Activated effector memory CD4-positive, alpha-beta T cell treated with anti-CD3 and anti-CD28 coated beads, Interleukin-2, amount 50 U/mL, for 16 hours (primary cell): ENCODE measurements at places on chromosomes 4 and X.

DNA sequence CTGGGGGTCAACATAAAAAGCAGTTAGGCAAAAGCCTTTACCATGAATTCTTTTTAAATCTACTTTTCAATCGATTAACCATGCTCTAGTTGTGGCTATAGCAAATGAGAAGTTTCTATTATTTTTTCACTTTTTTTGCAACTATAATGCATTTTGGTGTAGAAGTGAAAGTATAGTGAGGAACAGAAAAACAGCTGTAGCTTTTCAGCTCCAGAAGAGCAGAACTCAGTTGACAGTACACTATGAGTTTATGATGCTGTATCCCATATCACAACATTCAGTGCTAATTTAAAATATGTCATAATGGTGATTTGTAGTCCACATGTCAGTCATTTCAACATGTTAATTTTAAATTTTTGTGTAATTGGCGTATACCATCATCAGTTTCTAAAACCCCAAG, 8.7 kb upstream of the MUC7 start:
- no peak for DNase-seq

- DNase-seq: no peak
These were observed 212.6 kb upstream of the JADE1 start for GRCh38 chr4:128596853-128597252.

DNA sequence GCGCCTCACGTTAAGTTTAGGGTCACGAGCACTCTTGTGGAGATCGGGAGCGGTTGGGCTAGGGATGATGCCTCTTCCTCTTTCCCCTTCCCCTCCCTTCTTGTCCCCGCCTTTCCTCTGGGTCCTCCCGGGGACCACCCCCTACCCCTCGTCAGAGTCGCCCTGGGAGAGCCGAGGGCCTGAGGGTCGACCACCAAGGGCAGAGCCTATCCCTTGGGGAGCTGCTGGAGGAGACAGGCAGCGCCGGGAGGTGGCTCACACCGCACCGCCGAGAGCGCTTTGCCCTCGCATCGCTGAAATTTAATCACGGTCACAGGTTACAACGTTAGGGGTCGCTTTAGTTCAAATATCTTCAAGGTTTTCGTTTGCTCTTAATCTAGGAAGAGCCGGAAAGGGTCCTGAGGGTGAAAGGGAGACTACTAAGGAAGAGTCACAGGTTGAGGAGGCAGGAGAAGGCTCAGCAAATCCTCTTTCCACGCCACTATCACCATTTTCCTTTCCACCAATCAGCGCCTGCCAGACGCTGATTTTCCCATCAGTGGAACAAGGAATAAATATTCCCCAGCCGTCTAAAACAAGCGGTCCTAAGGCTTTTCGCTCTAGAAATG, 528 bp upstream of the SNCA start:
- DNase-seq: peak; percentile 70

DNA sequence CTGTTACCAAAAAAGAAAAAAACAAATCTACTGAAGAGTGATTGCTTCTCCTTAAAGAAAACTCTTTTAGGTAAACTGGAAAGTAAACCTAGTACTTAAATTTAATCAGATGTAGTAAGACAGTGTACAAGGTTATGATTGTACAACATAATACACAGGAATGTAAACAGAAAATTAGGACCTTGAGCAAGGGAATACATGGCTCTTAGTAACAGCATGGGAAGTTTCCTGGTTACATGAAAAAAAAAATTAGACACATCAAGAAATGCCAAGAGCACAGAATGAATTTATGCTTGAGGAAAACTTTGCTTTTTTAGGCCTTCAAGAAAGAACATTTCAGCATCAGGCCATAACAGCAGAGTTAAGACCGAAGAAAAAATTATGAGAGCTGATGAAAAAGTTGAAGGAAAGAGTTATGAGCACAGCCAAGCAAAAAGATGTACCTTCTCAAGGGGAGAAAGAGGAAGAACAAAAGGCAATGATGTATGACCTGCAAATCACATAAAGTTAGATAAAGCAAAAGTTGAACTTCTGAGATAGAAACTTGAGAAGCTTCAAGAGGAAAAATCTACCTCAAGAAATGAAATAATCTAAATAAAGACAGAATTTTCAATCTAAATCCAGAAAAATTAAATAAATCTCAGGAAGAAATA, 311.6 kb downstream of the GALNTL6 start:
- DNase-seq: no peak

- no peak for DNase-seq
These were observed 24.8 kb upstream of the ADRA2C start for GRCh38 chr4:3741217-3742011.
